ENCODE measurements at places on chromosomes 16 and 17.

GRCh38 chr17:50564916-50565315, 4.4 kb downstream of the CACNA1G start:
- no peak for DNase-seq

- DNase-seq, result no peak
These were observed 4.9 kb downstream of the MYO15B start for GRCh38 chr17:75592348-75593020.

GRCh38 chr16:47036201-47036600, 62.7 kb upstream of the DNAJA2 start:
- no peak for DNase-seq

- DNase-seq, result no peak
These were observed 44.0 kb downstream of the HNF1B start for GRCh38 chr17:37700881-37701280.

- no peak for DNase-seq
These were observed 12.6 kb upstream of the CLUH start for GRCh38 chr17:2723997-2724783.

GRCh38 chr17:67759355-67760171, 41.8 kb downstream of the NOL11 start:
- no peak for DNase-seq

GRCh38 chr16:17463335-17463734, 7.4 kb downstream of the XYLT1 start:
- no peak for DNase-seq

- no peak for DNase-seq
These were observed 12.2 kb downstream of the PRKCB start for GRCh38 chr16:23847948-23848347.

GRCh38 chr16:27995378-27995777, 68.1 kb downstream of the GSG1L start:
- DNase-seq, result no peak

Measured in HL-60 (cell line).